ENCODE measurements at places on chromosomes 7 and 10. TPM values are rescaled to one million over a fixed set of nuclear protein-coding genes. Genes with fewer than 3 reads are reported as not detected.

The PAX2 gene
- polyA plus RNA-seq = not detected

The OR2A1 gene
- not detected for polyA plus RNA-seq

The TAS2R16 gene
- not detected for polyA plus RNA-seq

The SPDYE1 gene
- polyA plus RNA-seq = not detected

The C10orf53 gene
- not detected for polyA plus RNA-seq

The LUC7L2 gene
- polyA plus RNA-seq = 31.6 TPM

The DNAH11 gene
- polyA plus RNA-seq = 0.23 TPM

The DKK1 gene
- polyA plus RNA-seq = 325 TPM

The STEAP4 gene
- 0.01 TPM for polyA plus RNA-seq

The ADCY1 gene
- 4.2 TPM for polyA plus RNA-seq

The KIAA1217 gene
- polyA plus RNA-seq = 12.3 TPM

The ADO gene
- polyA plus RNA-seq = 9.8 TPM

The GFRA1 gene
- 0.02 TPM for polyA plus RNA-seq

The RELN gene
- polyA plus RNA-seq = 0.05 TPM

The PDZD7 gene
- 0.95 TPM for polyA plus RNA-seq

The ZNF727 gene
- not detected for polyA plus RNA-seq
